Activated CD4-positive, alpha-beta T cell treated with anti-CD3 and anti-CD28 coated beads for 36 hours (primary cell): ENCODE measurements at places on chromosomes 7 and 10.

DNA sequence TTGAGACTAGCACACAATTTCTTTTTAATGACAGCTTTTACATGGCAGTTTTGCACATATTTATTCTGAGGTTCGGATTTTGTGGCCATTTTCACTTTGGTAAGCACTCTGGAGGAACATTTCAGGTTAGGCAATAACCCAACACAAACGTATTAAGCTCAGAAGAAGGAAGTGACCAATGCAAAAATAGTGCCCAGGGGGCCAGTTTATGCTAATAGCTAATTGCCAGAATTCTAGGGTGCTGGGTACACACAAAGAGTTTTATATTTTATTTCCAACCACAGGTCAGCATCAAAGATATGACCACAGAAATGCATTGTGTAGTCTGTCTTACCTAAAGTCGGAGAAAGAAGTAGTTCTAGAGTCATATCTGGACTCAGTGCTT is 8.4 kb upstream of the AGR2 start:
- no peak for DNase-seq

GRCh38 chr10:80144067-80144695 is 11.7 kb downstream of the PLAC9 start:
- peak; percentile 65 for DNase-seq

DNA sequence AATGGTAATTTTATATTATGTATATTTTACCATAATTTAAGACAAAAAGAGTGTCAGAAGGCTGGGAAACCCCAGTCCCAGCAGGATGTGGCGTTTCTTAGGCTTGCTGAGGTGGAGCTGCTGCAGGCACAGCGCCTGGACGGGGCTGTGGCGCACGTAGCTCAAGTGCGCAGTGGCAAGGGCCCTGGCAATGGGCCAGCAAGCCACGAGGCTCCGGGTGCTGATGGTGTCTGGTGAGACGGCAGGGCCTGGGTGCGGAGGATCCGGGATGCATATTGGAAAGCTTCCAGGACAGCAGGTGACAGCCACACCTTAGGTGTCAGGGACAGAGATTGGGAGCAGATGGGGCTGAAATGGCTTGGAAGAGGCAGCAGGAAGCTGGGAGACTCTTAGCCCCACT is 37.2 kb downstream of the CLEC2L start:
- DNase-seq: no peak

GRCh38 chr10:14779001-14779651 is 4.4 kb upstream of the FAM107B start:
- no peak for DNase-seq

DNA sequence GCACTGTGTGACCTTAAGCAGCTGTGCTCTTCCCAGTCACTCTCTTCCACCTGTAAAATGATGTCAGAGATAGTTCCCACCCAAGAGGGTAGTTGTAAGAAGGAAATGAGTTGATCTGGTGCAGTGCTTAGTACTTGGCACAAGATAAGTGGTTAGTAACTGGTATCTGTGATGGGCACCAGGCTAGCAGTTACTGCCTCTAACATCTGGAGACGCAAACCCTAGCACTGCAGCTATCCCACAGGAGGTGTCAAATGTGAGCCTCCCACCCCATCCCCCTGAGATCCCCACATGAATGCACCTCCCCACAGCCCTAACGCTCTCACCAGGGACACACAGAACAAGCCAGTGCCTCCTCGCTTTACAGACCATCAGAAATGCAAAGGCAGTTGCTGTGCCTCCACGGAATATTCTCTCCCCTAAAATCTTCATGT is 72.0 kb downstream of the KCNMA1 start:
- no peak for DNase-seq

- DNase-seq: peak; percentile 85
Observed at GRCh38 chr10:88728107-88728763, 22.2 kb downstream of the LIPK start.

GRCh38 chr10:95864906-95865813 is 42.6 kb upstream of the CC2D2B start:
- peak; percentile 55 for DNase-seq
